ENCODE measurements at places on chromosomes 11 and 22. TPM values are rescaled to one million over a fixed set of nuclear protein-coding genes. Genes with fewer than 3 reads are reported as not detected.
A peak's percentile ranks its signal among the peaks of the same experiment; 100 is the strongest.

APBB1 gene
- 90.0 TPM for total RNA-seq

DNA sequence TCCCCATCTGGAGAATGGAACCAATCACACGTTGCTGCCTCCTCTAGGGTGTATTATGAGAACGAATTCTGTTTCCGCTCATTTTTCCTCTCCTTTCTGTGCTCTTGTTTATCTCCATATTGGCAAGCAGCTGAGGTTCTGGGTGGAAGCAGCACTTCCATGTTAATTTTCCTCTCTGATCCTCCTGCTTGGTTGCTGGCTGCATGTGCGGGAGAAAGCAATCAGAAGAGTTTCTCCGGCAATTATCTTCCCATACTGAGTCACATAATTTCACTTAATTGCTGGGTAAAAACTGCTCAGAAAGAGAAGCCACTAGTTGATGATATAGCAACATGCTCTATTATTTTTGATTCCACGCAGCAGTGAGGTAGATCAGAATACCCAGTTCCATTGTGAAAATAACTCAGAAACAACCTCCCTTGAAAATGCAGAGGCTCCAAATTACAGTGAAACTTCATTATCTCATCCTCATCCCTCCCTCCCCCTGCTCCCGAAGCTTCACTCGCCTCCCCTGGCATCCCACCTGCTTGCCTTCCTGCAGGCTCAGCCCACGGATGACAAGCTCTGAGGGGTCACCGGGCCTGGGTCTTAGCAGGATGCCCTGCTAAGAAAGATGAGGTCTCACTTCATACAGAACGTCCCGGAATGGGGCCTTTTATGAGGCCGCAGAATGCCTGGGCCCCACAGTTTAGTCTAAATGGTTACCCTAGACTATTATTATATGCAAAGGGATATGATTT is 20.4 kb downstream of the FXYD6 start:
- peaks cover 19% of the 10 kb centered on the region for H3K4me1 ChIP-seq
- no peaks in the 10 kb centered on the region for H3K27me3 ChIP-seq
- H3K27ac ChIP-seq: no peak overlapping the region
- no peak for DNase-seq
- H3K4me3 ChIP-seq: no peak overlapping the region

DNA sequence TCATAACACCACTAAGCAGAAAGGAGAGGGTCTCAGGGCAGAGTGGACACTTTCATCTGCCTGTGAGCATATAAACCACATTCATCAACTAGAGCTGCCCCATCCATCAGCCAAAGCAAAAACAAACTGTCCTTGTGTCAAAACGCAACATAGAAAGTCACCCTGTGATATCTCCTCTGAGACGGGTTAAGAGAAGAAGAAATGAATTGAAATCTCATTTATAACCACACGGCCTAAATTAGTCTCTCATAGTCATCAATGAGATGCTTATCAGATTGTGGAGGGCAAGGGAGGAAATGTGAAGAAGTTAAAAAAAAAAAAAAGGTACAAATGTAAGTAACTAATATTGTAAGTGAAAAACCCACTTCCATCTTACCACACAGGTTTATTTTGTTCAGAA is 75.7 kb downstream of the SIK3 start:
- no peaks in the 10 kb centered on the region for H3K27me3 ChIP-seq
- no peak overlapping the region for H3K4me3 ChIP-seq
- no peaks in the 10 kb centered on the region for H3K36me3 ChIP-seq
- peaks cover 18% of the 10 kb centered on the region for H3K4me1 ChIP-seq

CHRDL2 gene
- 0.55 TPM for total RNA-seq

SLC5A12 gene
- 3.4 TPM for total RNA-seq

GRCh38 chr22:24996420-24996952 is 44.0 kb downstream of the KIAA1671 start:
- peaks cover 2% of the 10 kb centered on the region for H3K36me3 ChIP-seq
- H3K4me3 ChIP-seq: no peak overlapping the region
- no peaks in the 10 kb centered on the region for H3K27me3 ChIP-seq
- DNase-seq: peak; percentile 16
- H3K27ac ChIP-seq: no peak overlapping the region

FGF3 gene
- total RNA-seq: not detected

GRCh38 chr11:123344790-123345357 is 85.2 kb upstream of the GRAMD1B start:
- no peaks in the 10 kb centered on the region for H3K27me3 ChIP-seq
- no peak for DNase-seq
- no peak overlapping the region for H3K4me3 ChIP-seq
- no peaks in the 10 kb centered on the region for H3K36me3 ChIP-seq

Data from neural crest cell (in vitro differentiated cells).